ENCODE measurements at places on chromosomes 2 and 18.

GRCh38 chr18:13525381-13526029 lies 200.9 kb downstream of the FAM210A start:
- no peak for DNase-seq

- DNase-seq = no peak
Observed at GRCh38 chr2:212556296-212556695, 17.7 kb upstream of the ERBB4 start.

GRCh38 chr2:119234021-119235019 lies 10.7 kb downstream of the STEAP3 start:
- DNase-seq = no peak

DNA sequence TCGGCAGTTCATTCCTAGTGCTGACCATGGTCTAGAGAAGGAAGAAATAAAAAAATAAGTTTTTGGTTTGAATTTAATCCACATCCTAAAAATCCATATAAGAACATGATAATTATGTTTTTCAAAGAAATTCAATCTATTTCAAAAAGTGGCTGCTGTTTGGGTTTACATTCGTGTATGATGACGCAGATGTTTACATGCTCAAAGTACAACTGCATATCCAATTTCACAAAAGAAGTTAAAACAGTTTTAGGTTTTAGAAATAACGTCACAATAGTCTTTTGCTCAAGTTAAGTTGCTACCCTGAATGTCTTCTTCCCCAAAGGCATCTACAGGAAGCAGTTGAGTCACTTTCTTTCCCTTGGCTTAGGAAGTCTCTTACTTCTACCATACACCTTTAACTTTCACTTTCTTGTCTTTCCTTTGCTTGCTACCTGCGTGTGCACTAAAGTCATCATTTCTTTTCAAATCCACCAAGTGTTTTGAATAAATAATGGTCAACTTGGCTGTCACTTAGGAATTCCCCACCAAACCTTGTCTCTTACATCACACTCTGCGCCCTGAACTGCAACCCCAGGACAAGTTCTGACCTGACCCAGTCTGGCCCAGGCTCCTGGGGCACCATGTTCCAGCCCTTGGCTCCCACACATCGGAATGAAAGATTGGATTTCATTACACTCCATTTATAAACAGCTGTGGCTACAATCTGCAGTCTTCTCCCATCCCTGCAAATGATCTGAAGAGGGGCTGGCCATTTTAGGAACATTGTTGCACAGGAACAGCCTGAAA lies 28.4 kb downstream of the FAM237A start:
- DNase-seq = no peak

DNA sequence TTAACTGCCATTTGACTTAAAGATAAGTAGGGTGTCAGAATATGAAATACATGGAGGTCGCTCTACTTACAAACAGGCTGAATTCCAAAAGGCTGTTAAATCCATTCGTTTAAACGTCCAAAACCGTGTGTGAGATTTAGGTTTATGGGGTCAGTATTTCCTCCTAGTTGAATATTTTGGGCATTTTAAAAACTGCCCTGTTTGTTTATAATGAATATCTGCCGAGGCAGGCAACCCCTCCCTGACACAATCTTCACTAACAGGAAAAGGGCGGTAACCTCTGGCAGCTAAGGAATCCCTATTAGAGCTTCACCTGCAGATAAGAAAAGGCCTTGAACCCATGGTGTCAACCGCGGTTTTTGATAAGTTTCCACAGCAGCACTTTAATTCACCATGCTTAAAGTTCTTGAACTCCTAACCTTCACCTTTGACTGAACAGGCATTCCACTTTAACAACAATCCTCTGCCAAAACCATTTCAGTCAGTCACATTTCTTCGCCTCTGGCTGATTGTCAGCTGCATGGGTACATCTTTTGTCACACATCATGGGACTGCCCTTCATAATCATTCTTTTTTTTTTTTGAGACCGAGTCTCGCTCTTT lies 17.8 kb downstream of the TRAK2 start:
- no peak for DNase-seq

DNA sequence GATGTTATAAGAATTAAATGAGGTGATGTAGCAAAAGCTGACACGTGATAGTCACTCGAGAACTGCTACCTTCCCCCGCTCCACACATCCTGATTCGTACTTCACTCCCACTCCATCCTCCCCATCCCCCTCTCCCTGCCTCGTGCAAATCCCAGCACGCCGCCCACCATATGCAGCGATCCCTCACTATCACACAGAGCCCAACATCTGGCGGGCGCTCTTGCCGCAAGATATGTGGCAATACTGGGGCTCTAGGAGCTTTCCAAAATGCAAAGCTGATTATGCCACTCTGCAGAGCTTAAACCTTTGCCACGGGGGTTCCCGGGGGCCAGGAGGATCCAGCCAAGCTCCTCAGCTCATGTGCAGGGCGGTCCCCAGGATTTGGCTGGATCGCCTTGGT lies 37.4 kb downstream of the DNMT3A start:
- DNase-seq = no peak

DNA sequence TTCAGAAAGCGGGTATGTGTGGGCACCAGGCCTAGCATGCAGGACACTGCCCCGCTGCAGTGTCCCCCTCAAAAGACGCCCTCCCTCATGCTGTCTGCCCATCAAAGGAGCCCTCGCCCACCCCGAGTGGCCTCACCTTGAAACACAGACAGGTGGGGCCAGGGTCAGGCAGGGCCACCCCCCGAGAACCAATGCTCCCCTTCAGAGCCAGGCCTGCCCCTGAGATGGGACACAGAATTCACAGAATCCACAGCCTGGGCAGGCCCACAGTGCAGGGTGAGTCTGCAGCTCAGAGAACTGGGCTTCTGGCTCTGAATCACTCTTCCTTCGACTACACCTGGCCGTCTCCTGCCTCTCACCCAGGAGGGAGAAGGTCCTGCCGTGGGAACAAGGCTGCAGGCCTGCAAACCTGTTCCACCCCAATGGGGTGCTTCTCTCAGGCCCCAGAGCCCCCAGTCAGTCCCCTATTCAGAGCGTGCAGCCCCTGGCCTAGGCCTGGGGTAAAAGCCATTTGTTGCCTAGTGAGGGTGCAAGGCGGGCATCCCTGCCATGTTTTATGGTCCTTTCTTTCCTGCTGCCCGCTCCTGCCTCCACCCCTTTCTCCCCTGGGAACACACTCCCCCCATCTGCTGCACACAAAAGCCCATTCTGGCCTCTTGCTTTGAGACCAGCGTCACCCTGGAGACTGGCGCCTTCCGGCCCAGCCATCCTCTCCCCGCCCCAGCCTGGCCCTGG lies 11.3 kb upstream of the ARHGEF4 start:
- DNase-seq = no peak

- no peak for DNase-seq
Observed at GRCh38 chr2:163207693-163208370, 369.3 kb upstream of the KCNH7 start.

GRCh38 chr2:214674278-214674677 lies 135.2 kb downstream of the BARD1 start:
- peak; percentile 27 for DNase-seq

GRCh38 chr18:32669549-32670165 lies 103.2 kb downstream of the KLHL14 start:
- DNase-seq = no peak

DNA sequence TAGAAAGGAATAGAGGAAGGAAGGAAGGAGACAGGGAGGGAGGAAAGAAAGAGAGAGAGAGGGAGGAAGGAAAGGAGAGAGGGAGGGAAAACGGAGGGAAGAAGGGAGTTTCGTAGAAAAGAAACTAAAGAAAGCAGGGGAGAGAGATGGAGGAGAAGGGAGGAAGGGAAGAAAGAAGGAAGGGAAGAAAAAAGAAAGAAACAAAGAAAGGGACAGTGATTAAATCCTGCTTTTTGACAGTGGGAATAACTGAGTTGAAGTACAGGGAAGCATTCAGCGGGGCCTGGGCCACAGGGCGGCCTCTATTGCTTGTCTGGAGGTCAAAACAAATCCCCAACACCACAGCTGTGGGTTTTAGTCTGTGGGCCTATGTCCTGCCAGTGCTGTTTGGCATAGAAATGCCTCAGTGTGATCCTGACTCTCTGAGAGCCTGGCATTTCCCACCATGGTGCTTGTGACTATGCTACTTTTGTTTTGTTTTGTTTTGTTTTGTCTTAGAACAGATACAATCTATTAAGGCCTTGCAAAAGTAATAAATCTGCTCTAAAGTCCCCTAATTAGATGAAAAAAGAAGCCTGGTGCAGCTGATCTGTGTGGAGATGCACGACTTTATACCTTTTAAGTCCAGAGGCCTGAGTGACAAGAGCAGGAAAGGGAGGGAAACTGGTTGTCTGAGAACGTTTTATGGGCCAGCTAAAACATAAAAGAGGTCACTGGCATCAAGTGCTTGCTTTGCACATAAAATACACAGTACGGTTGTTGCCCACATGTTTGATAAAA lies 40.0 kb downstream of the IL1RL2 start:
- no peak for DNase-seq

Measured in GM13976 (cell line).